ENCODE measurements at places on chromosomes 12 and 14. TPM values are rescaled to one million over a fixed set of nuclear protein-coding genes. Genes with fewer than 3 reads are reported as not detected.

TC2N gene
- 0.62 TPM for polyA plus RNA-seq

KRT71 gene
- polyA plus RNA-seq: not detected

TTC6 gene
- polyA plus RNA-seq: 5.2 TPM

GNS gene
- polyA plus RNA-seq: 27.8 TPM

HHIPL1 gene
- polyA plus RNA-seq: 0.96 TPM

SMIM41 gene
- 0.03 TPM for polyA plus RNA-seq

FLVCR2 gene
- 10.4 TPM for polyA plus RNA-seq

CRIP2 gene
- polyA plus RNA-seq: 30.6 TPM

NR2C1 gene
- polyA plus RNA-seq: 32.0 TPM

FOXN3 gene
- polyA plus RNA-seq: 32.8 TPM

IL26 gene
- not detected for polyA plus RNA-seq

PDZRN4 gene
- 0.11 TPM for polyA plus RNA-seq

MDGA2 gene
- 0.05 TPM for polyA plus RNA-seq

PTPRR gene
- polyA plus RNA-seq: 0.02 TPM

ARG2 gene
- 0.61 TPM for polyA plus RNA-seq

MIP gene
- 0.60 TPM for polyA plus RNA-seq

CLEC7A gene
- 2.8 TPM for polyA plus RNA-seq

LRP10 gene
- polyA plus RNA-seq: 19.5 TPM

CACNA1C gene
- polyA plus RNA-seq: 0.44 TPM

NCKAP5L gene
- polyA plus RNA-seq: 2.9 TPM

Data from liver (tissue), 10 donors.